ENCODE measurements at places on chromosomes 3 and 15.

DNA sequence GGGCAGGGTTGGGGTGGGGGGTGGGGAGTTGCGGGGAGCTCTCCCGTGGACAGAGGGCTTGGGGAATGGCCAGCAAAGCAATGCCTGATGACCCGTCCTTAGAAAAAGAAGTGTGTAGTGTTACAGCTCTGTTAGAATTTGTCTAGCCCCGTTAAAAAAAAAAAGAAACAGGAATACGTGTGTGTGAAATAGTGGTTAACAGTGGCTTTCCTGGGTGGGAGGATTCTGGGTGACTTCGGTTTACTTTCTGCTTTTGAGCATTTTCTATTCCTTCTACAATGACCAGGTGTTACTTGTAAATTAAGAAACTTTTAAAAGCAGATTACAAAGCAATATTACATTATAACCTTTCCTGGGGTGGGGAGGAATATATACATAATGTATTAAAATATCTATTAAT is 25.0 kb downstream of the H1-8 start:
- DNase-seq: no peak

DNA sequence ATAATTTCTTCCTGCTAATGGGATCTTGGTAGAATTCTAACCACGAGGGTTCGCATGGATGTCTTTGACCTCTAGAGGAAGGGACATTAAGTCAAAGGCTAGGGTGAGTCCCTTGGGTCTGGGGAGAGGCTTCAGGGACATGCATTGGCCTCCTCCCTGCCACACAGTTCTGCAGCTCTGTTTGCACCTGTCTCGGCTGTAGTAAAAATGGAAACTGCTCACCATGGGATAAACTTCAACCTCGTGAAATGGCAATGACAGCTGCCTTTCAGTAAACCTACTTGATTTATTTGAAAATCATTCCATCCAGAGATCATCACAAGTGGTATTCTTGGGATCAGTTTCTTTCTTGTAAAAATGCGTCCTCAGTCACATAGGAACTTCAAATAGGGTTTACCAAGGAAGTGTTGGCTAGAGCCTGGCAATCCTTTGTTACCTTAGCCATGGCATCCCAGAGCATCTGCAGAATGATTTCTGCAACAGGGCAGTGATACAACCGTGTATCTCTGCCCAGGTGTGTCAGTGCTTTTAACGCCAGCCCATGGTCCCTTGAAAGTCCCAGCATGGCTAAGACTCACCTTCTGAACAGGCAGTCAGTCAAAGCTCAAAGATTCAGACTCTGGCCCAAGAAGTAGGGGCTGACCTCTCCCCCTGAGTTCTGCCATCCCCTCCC is 14.0 kb upstream of the LRTM1 start:
- DNase-seq: no peak

GRCh38 chr15:71346464-71346863 is 231.2 kb downstream of the THSD4 start:
- no peak for DNase-seq

GRCh38 chr3:190116551-190117067 is 4.1 kb downstream of the P3H2 start:
- no peak for DNase-seq

- no peak for DNase-seq
Measured at GRCh38 chr3:61155701-61156292, 95.5 kb downstream of the FHIT start.
